ENCODE measurements at places on chromosomes 7 and 10. TPM values are rescaled to one million over a fixed set of nuclear protein-coding genes. Genes with fewer than 3 reads are reported as not detected.

TMEM130 gene
- total RNA-seq, result 0.14 TPM

AKR1C2 gene
- 13.5 TPM for total RNA-seq

CYP3A4 gene
- not detected for total RNA-seq

HKDC1 gene
- 0.28 TPM for total RNA-seq

DNAH11 gene
- 0.46 TPM for total RNA-seq

HECW1 gene
- total RNA-seq, result 3.1 TPM

ASL gene
- 28.0 TPM for total RNA-seq

ANKRD61 gene
- not detected for total RNA-seq

HYAL4 gene
- not detected for total RNA-seq

ADCYAP1R1 gene
- not detected for total RNA-seq

TMEM139 gene
- not detected for total RNA-seq

STEAP1B gene
- total RNA-seq, result 6.9 TPM

CCDC3 gene
- total RNA-seq, result 1.3 TPM

HELLS gene
- 4.4 TPM for total RNA-seq

CRTAC1 gene
- not detected for total RNA-seq

RAB18 gene
- total RNA-seq, result 41.2 TPM

ASB10 gene
- not detected for total RNA-seq

CCDC172 gene
- not detected for total RNA-seq

TMEM140 gene
- 14.6 TPM for total RNA-seq

GUSB gene
- 15.8 TPM for total RNA-seq

CYREN gene
- 43.8 TPM for total RNA-seq

CXCL12 gene
- 135 TPM for total RNA-seq

CALHM1 gene
- total RNA-seq, result not detected

RNF148 gene
- 0.74 TPM for total RNA-seq

FAM20C gene
- 66.7 TPM for total RNA-seq

RAB19 gene
- not detected for total RNA-seq

TAC1 gene
- total RNA-seq, result not detected

HOXA3 gene
- 1.8 TPM for total RNA-seq

SPACDR gene
- 0.14 TPM for total RNA-seq

PDE6C gene
- not detected for total RNA-seq

UPK3B gene
- 0.46 TPM for total RNA-seq

OR2AE1 gene
- 0.43 TPM for total RNA-seq

HOXA7 gene
- total RNA-seq, result 1.6 TPM

RAMP3 gene
- not detected for total RNA-seq

BMPER gene
- total RNA-seq, result 32.6 TPM

CALHM3 gene
- total RNA-seq, result not detected

SLC18A2 gene
- not detected for total RNA-seq

AKR1C8 gene
- total RNA-seq, result not detected

MSS51 gene
- 0.85 TPM for total RNA-seq

BLNK gene
- total RNA-seq, result 0.28 TPM

ZNF488 gene
- total RNA-seq, result not detected

LGI1 gene
- total RNA-seq, result 0.14 TPM

HHEX gene
- 2.9 TPM for total RNA-seq

CASP7 gene
- 16.5 TPM for total RNA-seq

VAX1 gene
- not detected for total RNA-seq

TMEM213 gene
- total RNA-seq, result not detected

HOXA1 gene
- total RNA-seq, result 1.00 TPM

UCMA gene
- total RNA-seq, result not detected

CYCS gene
- 26.7 TPM for total RNA-seq

AGR2 gene
- not detected for total RNA-seq

CACNA2D1 gene
- 90.3 TPM for total RNA-seq
